Cardiac ventricle fibroblast (primary cell): ENCODE measurements at places on chromosomes 7 and 10. TPM values are rescaled to one million over a fixed set of nuclear protein-coding genes. Genes with fewer than 3 reads are reported as not detected.

Gene EFCAB10
- not detected in 2 replicates for total RNA-seq

Gene VAX1
- total RNA-seq = not detected in 2 replicates

Gene OR13A1
- not detected in 2 replicates for total RNA-seq

Gene PRSS2
- total RNA-seq = 1.00 TPM in 1 of 2 replicates, not detected in the other

Gene PTF1A
- not detected in 2 replicates for total RNA-seq

Gene SFRP4
- total RNA-seq = 0.25 and 1.5 TPM in 2 replicates

Gene PRKG1
- total RNA-seq = 11.7 and 13.7 TPM in 2 replicates

Gene HMX3
- total RNA-seq = not detected in 2 replicates

Gene TMEM120A
- total RNA-seq = 9.8 and 15.7 TPM in 2 replicates

Gene RELN
- 0.12 and 0.39 TPM in 2 replicates for total RNA-seq

Gene TCTN3
- total RNA-seq = 27.2 and 33.6 TPM in 2 replicates

Gene GNAI1
- 23.2 and 25.8 TPM in 2 replicates for total RNA-seq
